ENCODE measurements at places on chromosomes 4 and X.

DNA sequence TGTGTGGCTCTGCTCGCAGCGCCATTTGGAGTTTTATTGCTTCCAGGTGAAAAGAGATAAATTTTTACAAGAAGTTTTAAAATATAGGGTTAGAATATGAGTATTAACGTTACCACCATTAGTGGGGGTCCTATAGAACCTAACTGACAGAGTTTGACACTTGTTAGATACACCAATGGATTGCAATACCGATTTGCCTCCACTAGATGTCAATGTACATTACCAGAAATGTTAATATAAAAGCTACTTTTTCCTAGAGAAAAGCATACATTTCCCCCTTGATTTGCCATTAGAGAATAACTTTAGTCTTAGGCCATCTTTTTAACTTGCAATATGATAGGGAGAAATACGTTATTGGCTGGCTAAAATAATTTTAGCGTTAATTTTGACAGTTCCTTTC is 108.4 kb downstream of the LINC00632 start:
- DNase-seq: no peak

GRCh38 chr4:108738003-108738706 is 24.7 kb downstream of the ETNPPL start:
- no peak for DNase-seq

- DNase-seq: peak; percentile 5
Measured at GRCh38 chrX:129980540-129981199, 1.8 kb upstream of the BCORL1 start.

GRCh38 chrX:141733371-141733770 is 34.8 kb upstream of the SPANXD start:
- DNase-seq: no peak

- DNase-seq: no peak
Measured at GRCh38 chrX:72041871-72042851, 89.6 kb downstream of the RTL5 start.

DNA sequence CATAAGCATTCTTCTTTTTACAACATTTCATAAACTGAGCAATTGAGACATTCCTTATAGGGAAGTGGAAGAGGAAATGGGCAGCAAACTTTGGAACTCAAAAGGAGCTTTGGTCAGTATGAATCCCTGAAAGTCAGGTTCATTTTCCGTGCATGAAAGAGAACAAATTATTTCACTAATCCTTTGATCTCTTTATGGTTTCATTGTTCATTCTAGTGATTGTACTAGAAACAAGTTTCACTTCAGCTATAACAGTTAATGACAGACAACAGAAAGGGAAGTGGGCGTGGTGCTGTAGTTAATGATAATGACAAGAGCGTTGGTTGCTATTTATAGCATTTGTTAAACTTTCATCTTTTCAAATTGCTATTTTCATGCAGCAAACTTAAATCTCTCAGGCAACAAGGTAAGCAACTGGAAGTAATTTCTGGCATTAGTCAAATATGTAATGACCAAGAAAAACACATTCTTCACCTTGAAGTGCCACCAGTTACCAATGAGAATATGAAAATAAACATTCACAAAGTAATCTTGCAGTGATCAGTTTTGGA is 98.4 kb downstream of the AREG start:
- DNase-seq: no peak

DNA sequence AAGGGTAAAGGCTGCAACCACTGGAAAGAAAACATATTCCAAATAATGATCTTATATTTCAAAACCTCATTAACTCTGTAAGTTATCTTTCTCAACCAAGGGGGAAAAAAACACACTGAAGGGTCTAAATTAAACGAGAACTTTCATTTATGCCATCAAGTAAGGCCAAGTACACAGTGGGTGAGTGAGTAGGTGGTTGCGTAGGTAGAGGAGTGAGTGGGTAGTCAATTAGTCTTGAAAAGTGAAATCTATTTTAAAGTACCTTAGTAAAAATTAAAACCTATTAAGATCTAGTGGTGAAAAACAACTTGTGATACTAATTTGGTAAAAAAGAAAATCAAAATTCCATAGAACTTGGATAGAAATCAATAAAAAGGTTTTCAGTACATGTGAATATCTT is 3.5 kb downstream of the CASK start:
- DNase-seq: no peak

GRCh38 chr4:89056953-89057398 is at the start of gene FAM13A:
FAM13A (minus strand) TSS chr4:89057185; CDS start chr4:89056964, 221 bp downstream.
- DNase-seq: no peak

GRCh38 chr4:170691168-170691567 is 601.4 kb upstream of the AADAT start:
- no peak for DNase-seq

DNA sequence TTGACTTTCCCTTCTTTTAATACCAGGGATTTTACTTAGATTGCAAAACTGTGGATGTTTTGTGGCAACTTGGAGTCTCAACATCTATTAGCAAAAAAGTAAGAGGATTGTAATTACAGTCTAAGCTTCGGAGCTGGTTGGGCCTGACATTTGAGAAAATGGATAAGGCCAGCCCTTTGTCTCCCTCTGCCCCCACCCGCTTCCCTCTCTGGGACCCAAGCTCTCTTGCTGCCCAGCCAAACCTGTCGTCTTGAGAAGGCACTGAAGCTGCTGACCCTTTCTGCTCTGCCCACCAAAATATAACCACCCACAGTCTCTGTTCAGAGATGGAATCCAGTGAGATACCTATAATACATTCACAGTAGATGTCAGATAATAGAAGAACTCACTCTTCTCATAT is 49.6 kb downstream of the SHROOM3 start:
- no peak for DNase-seq

DNA sequence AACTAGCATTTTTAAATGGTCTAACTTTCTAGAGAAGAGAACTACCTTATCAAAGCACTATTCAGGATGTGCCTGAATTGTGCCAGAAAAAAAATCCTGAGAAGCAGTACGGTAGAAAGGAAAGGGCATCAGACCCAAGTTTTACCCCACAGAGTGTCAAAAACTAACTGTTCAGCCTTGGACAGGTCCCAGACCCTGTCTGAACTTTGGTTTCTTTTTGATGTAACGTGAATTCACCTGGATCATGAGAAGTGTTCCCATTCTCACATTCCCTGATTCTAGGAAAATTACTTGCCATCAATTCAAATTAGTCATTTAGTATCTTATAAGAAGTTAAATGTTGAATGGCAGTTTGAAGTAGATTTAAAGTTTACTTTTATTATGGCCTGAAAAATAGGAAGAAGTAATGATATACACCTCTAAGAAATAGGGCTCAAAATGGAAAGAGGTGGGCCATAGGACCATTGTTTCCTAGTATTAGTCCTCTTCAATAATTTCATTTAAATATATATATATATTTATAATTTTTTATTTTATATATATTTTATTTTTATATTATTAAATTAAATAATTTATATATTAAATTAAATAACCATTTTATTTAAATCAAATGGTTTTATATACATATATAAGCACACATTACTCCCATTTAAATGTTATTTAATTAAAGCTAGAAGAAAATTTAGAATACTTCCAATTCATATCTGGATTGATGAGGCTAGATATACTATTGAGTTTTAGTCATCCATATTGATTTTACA is 181.9 kb upstream of the PPARGC1A start:
- no peak for DNase-seq

- no peak for DNase-seq
Measured at GRCh38 chr4:46886711-46887110, 22.3 kb downstream of the COX7B2 start.

GRCh38 chr4:581753-582361 is 5.8 kb upstream of the TMEM271 start:
- DNase-seq: no peak

DNA sequence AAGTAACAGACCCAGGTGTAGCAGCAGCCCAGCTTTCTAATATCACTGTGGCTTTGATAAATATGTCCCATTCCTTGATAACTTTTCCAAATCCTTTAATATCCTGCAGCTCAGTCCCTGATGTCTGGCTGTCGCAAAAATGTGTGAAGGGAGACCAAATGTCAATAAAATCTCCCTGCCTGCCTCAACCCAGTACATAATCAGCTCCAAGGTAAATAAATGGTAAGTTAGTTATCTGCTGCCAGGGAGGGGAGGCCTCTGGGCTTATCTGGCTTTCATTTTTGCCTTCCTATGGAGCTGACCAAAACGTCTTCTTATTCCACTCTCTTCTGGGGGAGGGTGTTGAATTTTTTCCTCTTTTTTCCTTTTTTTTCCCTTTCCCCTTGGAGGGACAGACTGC is 630.6 kb downstream of the MID1IP1 start:
- no peak for DNase-seq
